Right forelimb (tissue), 1 donor: ENCODE measurements at places on chromosomes 4 and X.

GRCh38 chr4:141348573-141348972 is 127.9 kb downstream of the ZNF330 start:
- DNase-seq, result no peak

GRCh38 chr4:181594188-181594587 is 649.0 kb upstream of the TENM3 start:
- no peak for DNase-seq

DNA sequence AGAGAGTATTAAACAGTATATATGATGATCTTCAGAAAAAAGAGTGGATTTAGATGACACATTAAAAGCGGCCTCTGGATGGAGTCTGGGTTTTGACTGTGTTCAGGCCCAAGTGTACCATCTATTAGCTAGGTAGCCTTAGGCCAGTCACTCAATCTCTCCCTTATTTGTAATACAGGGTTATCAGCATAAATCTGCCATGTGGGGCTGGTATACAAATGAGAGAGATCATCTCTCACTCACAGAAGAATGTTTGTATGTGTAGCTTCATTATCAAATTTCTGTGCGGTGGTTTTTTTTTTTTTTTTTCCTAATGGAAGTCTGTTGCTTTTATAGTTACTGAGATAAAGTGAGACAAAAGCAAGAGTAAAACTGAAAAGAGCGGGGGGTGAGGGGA is 12.7 kb downstream of the SLC2A9 start:
- no peak for DNase-seq

- DNase-seq, result no peak
Observed at GRCh38 chr4:56414135-56414670, 21.2 kb downstream of the PPAT start.

DNA sequence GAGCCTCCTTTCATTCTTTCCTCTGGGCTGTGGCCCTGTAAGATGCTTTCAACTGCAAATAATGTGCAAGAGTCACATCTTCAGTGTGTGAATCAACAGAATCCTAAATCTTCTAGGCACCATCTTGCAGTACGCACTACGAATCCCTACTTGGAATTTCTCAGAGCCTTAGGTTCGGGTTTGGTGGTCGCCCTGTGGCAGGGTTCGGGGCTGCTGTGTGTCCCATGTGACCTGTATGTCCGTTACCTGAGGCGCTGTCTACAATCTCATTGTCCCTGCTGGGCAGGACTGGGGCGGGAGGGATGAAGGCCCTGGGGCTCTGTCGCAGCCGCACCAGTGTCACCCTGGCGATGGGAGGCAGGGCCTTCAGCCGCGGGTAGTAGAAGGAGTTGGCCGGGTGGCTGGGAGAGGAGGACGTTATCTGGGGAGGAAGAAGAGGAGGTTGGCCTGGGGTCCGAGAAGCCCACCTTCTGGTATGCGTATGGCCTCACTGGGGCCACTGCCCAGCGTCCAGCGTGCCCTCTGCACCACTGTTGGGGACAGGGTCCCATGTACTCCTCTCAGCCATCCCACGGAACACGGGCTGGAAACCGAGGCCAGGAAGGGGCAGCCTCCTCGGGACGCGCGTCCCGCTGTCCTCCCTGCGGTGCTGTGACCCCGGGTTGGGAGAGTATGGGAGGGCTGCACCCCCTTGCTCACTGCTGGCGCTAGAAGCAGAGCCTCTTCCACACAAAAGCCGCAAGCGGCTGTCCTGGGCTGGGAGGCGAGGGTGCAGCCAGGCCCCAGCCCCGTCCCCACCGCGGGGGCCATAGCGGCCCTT is 2.0 kb downstream of the SPON2 start:
- DNase-seq, result no peak

GRCh38 chrX:4690521-4690920 is 977.1 kb upstream of the PRKX start:
- no peak for DNase-seq

DNA sequence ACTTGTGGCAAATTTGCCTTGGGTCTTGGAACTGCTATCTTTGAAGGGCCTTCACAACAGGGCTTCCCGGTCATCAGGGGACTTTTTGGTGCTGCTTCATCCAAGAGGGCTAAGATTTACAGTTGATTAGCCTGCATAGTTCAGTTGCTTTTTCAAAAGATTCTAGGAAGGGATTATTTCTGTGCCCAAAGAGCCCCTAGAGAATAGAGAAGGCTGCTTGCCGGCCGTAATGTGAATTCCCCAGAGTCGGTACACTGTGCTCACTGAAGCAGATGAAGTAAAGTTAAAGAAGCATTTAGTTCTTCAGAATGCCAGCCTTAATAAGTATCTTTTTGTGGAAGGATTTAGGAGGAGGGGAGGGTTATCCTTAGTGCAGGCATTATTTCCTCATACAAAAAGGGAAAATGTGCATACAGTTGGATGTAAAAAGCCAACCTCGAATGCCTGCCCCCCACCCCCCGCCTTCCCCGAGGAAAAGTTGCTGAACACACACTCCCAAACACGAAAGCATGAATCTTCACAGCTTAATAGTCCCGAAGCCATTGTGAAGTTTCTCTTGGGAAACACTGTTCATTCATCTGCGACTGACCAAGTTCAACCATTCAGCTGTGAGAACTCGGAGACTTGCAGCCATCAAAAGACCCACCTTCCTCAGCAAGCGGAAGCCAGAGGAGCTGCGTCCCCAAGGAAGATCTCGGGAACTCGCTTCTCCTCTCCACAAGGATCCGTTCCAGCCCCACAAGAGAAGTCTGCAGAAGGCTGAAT is 47.6 kb downstream of the ANOS1 start:
- DNase-seq, result no peak

GRCh38 chrX:11214346-11215190 is 78.6 kb upstream of the AMELX start:
- DNase-seq, result no peak

GRCh38 chr4:5789141-5789540 is 78.1 kb downstream of the EVC start:
- no peak for DNase-seq

GRCh38 chr4:137370679-137371078 is 161.6 kb downstream of the PCDH18 start:
- DNase-seq, result no peak

DNA sequence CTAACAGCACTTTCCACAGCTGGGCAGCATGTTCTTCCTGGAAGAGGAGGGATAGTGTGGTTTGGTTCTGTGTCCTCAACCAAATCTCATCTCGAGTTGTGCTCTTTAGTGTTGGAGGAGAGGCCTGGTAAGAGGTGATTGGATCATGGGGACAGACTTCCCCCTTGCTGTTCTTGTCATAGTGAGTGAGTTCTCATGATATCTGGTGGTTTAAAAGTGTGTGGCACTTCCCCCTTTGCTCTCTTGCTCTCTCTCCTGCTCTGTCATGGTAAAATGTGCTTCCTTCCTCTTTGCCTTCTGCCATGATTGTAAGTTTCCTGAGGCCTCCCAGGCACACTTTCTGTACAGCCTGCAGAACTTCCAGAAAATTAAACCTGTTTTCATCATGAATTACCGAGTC is 133.7 kb upstream of the NDP start:
- DNase-seq, result no peak

DNA sequence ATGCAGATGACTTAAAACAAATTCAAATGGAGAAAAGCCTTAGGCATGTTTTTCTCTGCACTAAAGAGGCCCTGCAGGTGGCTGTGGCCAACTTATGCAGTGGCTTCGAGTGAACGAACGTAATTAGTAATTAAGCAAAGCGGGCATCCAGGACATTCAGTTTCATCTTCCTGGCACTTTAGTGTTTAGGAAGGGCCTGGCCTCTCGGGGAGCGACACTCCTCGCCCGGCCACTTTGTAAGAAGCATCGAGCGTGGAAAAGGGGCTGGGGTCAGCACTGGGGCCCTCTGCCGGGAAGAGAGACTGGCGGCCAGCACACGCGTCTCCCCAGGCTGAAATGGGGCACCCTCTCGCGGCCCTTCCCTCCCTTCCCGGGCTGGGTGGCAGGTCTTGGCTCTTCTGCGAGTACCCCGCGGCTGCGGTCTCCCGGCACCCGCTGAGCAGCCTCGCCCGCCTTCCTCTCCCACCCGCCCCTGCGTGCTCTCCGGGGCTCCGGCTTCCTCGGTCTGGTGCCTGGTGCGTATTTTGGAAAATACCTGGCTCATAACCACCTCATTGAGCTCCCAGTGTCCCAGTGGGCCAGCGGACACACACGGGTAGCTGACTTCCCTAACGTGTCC is 677 bp upstream of the CYP4V2 start:
- DNase-seq, result peak; percentile 67

- no peak for DNase-seq
Observed at GRCh38 chrX:7771788-7772438, 71.1 kb upstream of the VCX start.

- DNase-seq, result no peak
Observed at GRCh38 chrX:70038951-70039350, 10.8 kb downstream of the AWAT2 start.

DNA sequence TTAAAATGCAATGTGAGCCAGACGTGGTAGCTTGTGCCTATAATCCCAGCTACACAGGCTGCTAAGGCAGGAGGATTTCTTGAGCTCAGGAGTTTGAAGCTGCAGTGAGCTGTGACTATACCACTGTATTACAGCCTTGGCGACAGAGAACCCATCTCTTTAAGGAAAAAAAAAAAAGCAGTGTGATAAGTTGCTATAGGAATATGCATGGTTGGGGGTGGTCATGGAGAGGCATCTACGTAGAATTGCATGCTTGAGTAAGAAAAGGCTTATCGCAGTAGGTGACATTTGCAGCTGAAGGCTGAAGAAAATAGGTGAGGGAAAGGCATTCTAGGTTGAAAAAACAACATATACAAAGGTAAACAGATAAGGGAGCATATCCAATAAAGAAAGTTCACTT is 4.1 kb downstream of the DIAPH2 start:
- DNase-seq, result no peak

GRCh38 chr4:169869490-169869889 is 111.7 kb upstream of the HPF1 start:
- DNase-seq, result no peak

- DNase-seq, result no peak
Observed at GRCh38 chrX:47651043-47651905, 911 bp upstream of the ELK1 start.

DNA sequence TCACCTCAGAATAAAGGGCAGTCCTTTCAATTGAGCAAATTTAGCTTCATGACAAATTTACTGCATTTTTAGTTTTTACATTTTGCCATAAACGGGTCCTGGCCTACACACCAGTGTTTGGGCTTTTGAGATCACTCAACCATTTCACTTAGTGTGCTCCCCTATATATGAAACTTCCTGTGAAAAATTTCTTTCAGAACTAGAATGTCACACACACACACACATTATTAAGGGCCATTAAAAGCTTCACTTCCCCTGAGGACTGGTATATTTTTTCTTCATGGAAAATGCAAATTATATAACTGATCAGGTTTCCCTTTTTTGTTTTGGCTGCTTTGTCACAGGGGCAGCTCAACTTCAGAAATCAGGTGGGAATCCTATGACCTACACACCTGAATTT is 206.5 kb downstream of the ENOX2 start:
- DNase-seq, result no peak

DNA sequence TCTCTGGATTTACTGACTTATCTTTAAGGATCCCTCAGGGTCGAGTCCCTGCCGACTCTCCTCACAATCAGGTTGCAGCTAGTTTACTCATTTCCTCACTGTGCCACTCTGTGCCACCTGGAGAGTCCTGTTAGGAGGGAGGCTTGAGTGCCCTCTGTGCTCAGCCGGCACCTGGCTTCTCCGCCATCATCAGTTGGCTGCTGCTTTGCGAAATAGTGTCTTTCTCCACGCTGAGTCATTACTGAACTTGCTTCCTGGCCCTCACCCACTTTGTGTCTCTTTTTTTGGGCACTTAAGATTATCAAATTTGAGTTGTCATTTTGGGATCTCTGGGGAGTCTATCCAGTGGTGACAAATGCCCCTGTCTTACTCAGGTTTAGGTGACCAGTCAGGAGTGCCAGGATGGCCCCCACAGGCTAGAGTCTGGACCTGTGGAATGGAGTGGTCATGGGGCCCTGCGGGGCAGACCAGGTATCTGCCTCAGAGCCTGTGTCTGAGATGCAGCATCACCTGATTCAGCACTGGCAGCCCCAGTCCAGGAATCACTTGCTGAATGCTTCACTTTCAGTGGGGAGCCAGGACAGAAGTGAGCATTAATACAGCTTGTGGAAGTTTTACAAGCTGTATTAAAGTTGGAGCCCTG is 37.7 kb downstream of the JADE1 start:
- no peak for DNase-seq

DNA sequence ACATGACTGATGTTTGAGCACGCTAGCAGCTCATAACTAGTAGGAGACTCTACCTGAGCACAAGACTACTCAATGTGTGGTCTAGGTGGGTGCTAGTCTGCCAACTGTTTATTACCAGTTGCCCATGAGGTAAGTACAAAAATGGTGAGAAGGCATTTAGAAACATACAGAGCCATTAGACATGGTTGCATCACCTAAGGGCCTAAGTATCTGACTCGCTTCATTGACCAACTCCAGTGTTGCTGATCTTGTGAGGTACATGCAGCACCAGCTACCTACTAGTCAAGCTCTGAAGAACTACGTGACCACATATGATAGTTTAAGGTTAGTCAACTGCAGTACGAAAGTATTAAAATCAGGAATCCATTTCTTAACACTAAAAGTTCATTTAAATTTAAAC is 39.9 kb downstream of the APBB2 start:
- no peak for DNase-seq

- peak; percentile 42 for DNase-seq
Observed at GRCh38 chrX:100647095-100647494, 3.1 kb downstream of the SRPX2 start.

- no peak for DNase-seq
Observed at GRCh38 chrX:94977562-94977961, 1303.6 kb downstream of the FAM133A start.

- DNase-seq, result peak; percentile 51
Observed at GRCh38 chr4:105145156-105145902, 1.3 kb upstream of the TET2 start.

DNA sequence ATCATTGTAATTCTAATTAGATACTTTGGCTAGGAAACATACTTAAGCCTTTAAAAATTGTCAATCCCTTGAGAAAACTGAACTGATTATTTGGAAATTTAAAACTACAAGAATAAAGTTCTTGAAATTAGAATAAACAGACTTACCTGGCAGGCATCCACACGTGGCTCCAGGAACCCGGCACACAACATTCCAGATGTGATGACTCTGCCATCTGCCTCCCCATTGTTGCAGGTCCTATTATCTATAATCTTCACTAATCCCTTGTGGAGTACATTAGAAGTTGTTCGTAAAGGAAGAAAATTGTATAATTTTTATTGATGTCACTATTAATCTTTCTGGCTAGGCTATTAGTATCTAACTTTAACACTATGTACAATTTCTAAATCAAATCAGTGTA is 16.2 kb upstream of the GNRHR start:
- DNase-seq, result no peak

DNA sequence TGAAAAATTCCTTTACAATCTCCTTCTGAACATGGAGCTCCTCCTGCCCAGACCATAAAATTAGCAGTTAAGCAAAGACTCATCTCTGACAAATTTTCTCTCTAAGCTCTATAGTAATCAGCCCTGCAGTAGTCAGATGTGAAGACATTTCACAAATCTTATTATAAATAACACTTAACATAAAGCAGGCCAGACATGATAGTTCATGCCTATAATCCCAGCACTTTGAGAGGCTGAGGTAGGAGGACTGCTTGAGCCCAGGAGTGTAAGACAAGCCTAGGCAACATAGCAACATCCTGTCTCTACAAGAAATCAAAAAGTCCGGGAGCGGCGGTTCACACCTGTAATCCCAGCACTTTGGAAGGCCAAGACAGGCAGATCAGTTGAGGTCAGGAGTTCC is 29.9 kb downstream of the TRMT2B start:
- no peak for DNase-seq
